Pancreas (tissue), 10 donors: ENCODE measurements at places on chromosomes 4 and X.
A peak's percentile ranks its signal among the peaks of the same experiment; 100 is the strongest.

GRCh38 chrX:118346258-118347094 is 570 bp downstream of the WDR44 start:
- DNase-seq, result peak; percentile 41

DNA sequence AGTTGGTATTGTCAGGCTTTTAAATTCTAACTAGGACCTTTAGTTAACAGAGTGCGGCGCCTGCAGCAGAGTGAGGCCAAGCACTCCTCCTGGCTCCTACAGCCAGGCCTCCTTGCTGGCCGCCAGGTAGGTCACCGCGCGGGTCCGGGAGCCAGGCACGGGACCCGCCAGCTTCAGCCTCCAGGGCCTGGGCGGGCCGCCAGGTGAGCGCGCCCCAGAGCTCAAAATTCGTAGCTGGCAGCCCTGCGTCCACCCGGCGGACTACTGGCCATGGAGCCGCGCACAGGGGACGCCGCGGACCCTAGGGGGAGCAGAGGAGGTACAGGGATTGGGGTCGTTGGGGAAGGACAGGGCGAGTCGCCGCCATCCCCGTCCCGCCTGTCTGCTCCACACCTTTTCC is at the start of gene MAGIX:
Gene MAGIX, plus strand, starts transcription at position 139 of the 400 bp plus-strand sequence. Its CDS starts 132 bp downstream, at position 271.
- DNase-seq, result peak; percentile 50

- DNase-seq, result no peak
Observed at GRCh38 chr4:168197926-168198325, 105.6 kb downstream of the ANXA10 start.

DNA sequence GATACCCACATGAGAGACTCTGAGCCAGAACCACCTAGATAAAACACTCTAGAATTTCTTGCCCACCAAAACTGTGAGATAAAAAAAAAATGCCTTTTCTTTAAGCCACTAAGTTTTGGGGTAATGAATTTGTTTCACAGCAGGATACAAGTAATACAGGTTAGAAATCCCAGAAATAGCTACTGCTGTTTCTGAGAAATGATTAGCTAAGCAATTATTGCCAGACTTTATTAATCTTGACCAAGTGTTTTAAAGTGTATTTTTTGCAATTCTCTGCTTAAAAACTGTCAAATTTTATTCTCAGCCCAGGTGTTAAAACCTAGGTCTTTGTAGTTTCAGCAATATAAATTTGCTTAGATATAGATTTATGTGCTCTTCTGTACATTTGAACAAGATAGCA is 58.6 kb upstream of the CAPN6 start:
- no peak for DNase-seq

- DNase-seq, result no peak
Observed at GRCh38 chr4:37320513-37321235, 76.1 kb downstream of the NWD2 start.

DNA sequence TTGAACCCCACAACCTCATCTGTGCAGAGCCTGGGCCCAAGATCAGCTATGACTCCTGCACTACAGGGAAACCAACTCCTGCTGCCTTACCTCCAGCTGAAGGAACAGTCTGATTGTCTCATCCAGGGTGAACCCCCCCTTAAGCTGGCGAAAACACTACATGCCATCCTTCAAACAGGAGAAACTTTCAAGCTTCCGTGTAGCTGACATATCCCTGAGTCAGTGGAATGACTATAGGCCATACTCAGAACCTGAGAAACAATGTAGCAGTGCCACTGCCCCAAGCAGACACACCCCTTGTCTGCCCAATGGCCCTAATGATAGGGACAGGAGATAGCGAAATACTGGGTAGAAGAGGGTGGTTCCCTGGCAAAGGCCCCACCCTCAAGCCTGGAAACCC is 213.6 kb upstream of the PGRMC2 start:
- no peak for DNase-seq

- no peak for DNase-seq
Observed at GRCh38 chr4:158519226-158519625, 2.5 kb upstream of the RXFP1 start.

- no peak for DNase-seq
Observed at GRCh38 chr4:1557221-1557597, 126.9 kb downstream of the FAM53A start.

- no peak for DNase-seq
Observed at GRCh38 chr4:175961604-175962003, 104.0 kb upstream of the WDR17 start.

- no peak for DNase-seq
Observed at GRCh38 chr4:108163351-108163750, 5.4 kb downstream of the LEF1 start.

DNA sequence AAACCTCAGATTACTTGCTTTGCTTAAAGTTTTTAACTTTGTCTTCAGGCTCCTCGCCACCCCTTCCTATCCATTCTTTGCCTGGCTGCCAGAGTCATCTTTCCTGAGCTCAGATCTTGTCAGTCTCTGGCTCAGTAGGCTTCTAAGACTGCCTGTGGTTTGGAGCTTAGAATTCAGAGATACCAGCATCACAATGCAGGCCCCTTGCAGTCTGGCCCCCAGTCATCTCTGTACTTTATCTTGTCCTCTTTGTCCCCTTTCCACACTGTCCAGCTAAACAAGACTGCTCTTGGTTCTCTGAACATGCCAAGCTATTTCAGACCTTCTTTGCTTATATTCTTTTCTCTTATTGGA is 3.0 kb downstream of the KIAA0232 start:
- no peak for DNase-seq

DNA sequence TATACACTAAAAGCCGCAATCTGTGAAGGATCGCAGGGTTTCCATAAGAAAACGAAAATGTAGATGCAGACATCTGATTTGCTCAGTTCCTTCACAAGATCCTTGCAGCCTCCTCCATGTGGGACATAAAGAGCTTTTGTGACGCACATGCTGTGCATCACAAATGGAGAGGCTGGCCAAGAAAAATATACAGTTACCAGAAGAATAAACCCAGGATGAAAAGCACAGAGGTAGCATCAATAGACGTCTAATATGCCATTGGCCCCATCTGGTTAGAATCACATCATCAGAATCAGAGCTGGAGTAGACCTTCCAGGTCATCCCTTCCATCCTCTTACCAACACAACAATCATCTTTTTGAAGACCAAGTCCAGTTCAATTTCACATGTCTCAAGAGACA is 517.4 kb downstream of the RAB28 start:
- DNase-seq, result no peak

- DNase-seq, result no peak
Observed at GRCh38 chrX:107971636-107972035, 10.5 kb downstream of the TEX13B start.

DNA sequence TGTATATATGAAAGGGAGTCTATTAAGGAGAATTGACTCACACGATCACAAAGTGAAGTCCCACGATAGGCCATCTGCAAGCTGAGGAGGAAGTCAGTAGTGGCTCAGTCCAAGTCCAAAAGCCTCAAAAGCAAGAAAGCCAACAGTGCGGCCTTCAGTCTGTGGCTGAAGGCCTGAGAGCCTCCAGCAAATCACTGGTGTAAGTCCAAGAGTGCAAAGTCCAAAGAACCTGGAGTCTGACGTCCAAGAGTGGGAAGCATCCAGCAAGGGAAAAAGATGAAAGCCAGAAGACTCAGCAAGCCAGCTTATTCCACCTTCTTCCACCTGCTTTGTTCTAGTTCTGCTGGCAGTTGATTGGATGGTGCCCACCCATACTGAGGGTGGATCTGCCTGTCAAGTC is 104.1 kb downstream of the IL1RAPL2 start:
- no peak for DNase-seq
